ENCODE measurements at places on chromosomes 6 and 20.
A peak's percentile ranks its signal among the peaks of the same experiment; 100 is the strongest.

DNA sequence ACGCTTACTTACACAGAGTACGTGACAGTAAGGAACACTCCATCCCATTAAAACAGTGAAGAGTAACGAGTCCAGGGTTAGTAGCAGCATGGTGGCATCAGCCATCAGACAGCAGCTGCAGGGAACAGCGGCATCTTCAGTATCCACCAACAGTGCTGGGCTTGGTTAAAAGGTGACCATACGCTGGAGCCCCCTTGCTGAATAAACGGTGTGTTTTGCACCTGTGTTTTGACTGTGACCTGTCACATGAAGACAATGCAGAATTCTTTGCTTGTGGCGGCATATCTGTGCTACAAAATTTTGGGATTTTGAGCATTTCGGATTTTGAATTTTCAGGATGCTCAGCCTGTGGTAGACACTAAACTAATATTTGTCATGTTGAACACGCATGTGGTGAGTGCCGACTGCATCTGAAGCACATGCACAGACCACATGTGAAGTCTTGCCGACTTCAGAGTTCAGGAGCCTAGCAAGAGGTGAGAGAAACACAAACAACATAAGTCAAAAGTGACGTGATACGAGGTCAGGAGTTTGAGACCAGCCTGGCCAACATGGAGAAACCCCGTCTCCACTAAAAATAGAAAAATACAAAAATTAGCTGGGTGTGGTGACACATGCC is 69.3 kb upstream of the FRMD1 start:
- DNase-seq = no peak

- DNase-seq = no peak
Measured at GRCh38 chr6:71599359-71599758, 287.0 kb upstream of the RIMS1 start.

GRCh38 chr6:90387383-90387775 is 90.7 kb upstream of the BACH2 start:
- DNase-seq = no peak

DNA sequence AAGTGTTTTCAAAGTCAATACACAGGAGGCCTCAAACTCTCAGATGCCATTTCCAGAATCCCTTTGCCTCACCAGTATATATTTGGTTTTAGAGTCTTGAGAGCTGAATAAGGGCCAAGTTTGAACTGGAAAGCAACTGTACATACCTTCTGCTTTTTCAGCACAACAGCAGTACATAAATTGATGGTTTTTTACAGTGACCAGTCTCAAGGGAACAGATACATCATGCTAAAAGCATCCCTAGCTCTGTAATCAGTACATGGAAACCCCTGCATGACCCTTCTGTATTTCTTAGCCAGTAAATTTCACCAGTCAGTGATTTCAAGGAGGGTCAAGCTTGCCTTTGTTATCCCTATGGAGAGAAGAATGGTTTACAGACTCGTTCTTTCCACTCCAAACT is 40.6 kb upstream of the ECHDC1 start:
- peak; percentile 62 for DNase-seq

- peak; percentile 80 for DNase-seq
Measured at GRCh38 chr6:162151021-162151665, 576.4 kb downstream of the PRKN start.
